ENCODE measurements at places on chromosomes 7 and 10.

GRCh38 chr10:80909254-80909653 lies 371.6 kb downstream of the SH2D4B start:
- no peak for DNase-seq

DNA sequence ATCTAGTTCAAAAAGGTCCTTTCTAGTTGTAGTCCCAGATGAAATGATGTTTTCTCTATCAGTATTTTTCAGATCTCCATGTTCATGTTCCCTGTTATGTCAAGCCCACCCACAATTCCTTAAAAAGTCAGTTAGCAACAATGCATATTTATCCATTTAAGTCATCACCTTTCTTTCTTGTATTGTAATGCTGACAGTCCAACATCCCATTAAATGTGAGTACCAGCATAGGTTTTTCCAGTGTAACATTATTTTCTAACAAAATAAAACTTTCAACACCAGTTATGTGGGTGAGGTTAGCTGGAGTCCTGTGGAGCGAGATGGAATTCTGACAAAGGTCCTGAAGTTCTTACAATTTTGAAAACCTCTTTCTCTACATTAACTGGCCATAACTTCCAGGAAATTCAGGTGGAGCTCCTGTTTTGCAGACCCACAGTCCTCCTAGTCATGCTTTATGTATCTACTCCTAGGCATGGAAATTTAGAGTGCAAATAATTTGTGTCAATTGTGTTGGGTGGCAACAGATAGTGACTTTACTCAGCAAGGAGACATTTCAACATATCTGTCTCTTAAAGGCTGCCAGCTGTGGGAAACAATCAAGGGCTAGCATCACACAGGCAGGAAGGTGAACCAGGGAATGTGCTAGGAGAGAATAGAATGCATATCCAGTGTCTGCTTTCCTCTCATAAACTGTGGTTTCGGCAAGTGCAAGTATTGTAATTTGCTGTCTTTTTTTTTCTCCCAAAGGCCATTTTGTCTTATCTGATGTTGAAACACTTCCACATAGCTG lies 162.6 kb downstream of the MTERF1 start:
- no peak for DNase-seq

GRCh38 chr10:6195846-6196245 lies 6.9 kb upstream of the PFKFB3 start:
- DNase-seq: no peak

GRCh38 chr10:14195433-14195832 lies 135.3 kb downstream of the FRMD4A start:
- DNase-seq: no peak
